T-helper 2 cell treated with Interferon-gamma antibody and Interleukin-4, amounts not matched to agents 100 ng/mL and 5 ng/mL, for 36 hours (primary cell): ENCODE measurements at places on chromosomes 7 and 10. TPM values are rescaled to one million over a fixed set of nuclear protein-coding genes. Genes with fewer than 3 reads are reported as not detected.

LRRN3 gene
- total RNA-seq, result 132 and 138 TPM in 2 replicates

TUBB8 gene
- not detected in 2 replicates for total RNA-seq

WIPF3 gene
- not detected in 2 replicates for total RNA-seq

FAM25G gene
- not detected in 2 replicates for total RNA-seq

CALML3 gene
- total RNA-seq, result not detected in 2 replicates

ZNF365 gene
- not detected in 2 replicates for total RNA-seq

TMEM139 gene
- 0.89 and 1.2 TPM in 2 replicates for total RNA-seq

CACNB2 gene
- 0.14 and 0.23 TPM in 2 replicates for total RNA-seq

COBL gene
- not detected in 2 replicates for total RNA-seq

MKX gene
- 0.68 TPM in 1 of 2 replicates, not detected in the other for total RNA-seq

HIBADH gene
- total RNA-seq, result 14.5 TPM in 2 replicates

AKR1C4 gene
- not detected in 2 replicates for total RNA-seq

CHST15 gene
- 0.05 TPM in 1 of 2 replicates, not detected in the other for total RNA-seq

STRIP2 gene
- 21.0 TPM in 2 replicates for total RNA-seq

CCDC136 gene
- total RNA-seq, result 11.3 and 13.5 TPM in 2 replicates
